Kidney (tissue), 22 donors: ENCODE measurements at places on chromosomes 12 and 14.

DNA sequence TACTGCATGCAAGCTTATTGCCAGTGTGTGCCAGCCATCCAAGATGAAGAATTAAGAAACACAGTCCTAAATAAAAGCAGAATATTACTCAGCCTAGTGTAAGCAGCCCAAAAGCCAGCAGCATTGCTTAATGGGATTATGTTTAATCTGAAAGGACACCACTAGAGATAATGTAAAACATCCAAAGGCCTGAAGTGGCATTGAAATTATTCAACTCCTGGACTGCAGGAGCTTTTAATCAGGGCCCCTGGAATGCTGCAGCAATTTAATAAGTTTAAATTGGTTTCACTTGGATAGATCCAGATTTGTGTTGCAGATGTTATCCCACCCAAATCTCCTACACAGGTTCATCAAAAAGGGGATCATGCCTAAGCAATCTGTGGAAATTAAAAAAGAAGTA, 193.0 kb downstream of the C12orf50 start:
- DNase-seq, result no peak

DNA sequence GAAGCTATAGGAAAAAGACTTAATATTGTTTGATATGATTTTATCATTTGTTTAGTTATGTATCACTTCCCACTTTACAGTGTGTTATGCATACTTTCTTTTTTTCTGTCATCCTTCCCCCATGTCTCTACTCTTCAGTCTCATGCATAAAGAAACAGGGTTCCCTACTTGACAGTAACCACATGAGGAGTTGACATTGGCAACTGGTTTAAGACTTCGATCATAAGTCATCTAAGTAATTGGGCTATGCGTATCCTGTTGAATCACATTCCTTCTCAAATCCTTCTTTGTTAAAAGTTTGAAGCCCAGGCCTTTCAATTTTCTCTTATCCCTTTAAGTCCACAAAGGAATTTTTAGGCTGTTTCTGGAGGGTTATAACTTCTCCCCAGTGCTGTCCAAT, 358.7 kb downstream of the RAD51B start:
- no peak for DNase-seq

GRCh38 chr12:2250797-2251196, 198.0 kb downstream of the CACNA1C start:
- no peak for DNase-seq

DNA sequence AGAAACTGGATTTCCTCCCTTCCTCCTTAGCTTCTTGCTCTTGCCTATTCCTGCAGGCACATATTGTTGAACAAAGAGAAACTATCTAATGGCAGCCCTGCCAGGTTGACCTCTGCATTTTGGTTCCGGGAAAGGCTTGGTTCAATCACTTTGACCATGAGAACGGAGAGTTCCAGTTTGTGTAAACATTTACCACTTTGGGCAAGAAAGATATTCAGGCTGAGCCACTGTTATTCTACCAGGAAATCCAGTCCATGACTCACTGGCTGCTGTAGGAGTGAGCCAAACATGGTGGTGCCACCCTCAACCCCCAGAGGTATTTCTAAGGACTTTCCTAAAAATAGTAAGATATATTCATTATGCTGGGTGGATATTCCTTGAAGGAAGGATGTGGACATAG, 242.2 kb upstream of the OR4E1 start:
- no peak for DNase-seq

DNA sequence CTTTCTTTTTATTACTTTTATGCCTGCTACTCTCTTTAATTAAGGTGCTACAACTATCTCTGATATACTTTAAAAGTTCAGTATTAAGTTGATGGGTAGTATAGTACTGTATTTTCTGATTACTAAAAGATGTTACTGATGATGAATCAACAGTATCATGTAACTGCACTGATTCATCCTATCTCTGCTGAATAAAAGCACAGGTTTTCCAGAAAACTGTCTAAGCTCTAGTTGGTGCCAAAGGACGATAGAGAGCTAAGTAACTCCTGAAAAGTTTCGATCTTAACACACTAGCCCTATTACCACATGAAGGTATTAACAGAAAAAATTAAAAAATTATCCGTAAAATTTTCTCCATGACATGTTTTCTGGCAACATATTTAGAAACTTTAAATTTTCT, 2.1 kb downstream of the SCAF11 start:
- DNase-seq, result no peak

- no peak for DNase-seq
Measured at GRCh38 chr12:24047326-24047725, 97.9 kb upstream of the SOX5 start.

- no peak for DNase-seq
Measured at GRCh38 chr14:64721899-64722298, 17.7 kb downstream of the PLEKHG3 start.

GRCh38 chr12:11695321-11695720, 45.8 kb downstream of the ETV6 start:
- DNase-seq, result no peak

DNA sequence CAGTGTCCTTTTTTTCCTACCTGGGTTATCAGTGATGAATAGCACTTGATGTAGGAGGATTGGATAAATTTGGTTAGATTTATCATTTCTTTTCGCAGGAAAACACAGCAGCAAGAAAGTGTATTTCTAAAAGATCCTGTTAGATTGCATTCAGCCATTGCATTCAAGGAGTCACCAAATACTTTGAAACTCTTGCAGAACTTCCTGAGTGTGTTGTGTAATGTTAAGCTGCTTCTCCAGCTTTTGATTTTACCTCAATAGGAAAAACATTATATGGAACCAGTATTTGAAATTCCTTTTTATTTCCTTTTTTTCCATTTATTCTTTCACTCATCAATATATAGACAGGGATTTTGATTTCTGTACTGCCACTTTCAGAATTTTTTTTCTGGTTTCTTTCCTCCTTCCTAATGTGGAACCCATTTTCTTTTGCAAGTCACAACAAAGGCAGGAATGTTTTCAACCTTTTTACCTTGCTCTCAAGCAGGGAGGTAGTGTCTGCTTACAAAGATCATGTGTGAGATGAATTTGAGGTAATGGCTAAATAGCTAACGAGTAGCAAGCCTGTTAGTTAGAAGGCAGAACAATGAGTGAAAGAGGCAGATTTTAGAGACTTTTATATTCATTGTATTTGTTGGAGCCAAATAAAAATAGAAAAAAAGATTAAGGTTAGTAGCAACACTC, 56.2 kb downstream of the PPHLN1 start:
- no peak for DNase-seq

DNA sequence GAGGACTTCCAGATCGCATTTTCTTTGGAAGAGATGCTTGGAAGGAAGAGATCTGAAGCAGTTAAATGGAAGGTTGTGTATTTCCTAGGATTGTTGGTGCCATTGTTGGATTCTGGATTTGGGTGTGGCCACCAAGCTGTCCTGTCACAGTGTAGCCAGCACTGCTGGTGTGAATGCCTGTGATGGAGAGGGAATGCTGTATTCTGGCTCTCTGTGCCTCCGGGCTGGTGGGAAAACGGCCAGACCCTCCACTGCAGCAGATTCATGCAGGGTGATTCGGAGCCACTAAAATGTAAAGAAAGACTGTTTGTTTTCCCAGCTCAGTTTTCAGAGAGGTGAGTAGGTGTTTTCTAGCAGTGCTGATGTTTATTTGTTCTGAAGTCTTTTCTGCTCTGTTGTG, 30.7 kb upstream of the MANSC4 start:
- DNase-seq, result no peak

DNA sequence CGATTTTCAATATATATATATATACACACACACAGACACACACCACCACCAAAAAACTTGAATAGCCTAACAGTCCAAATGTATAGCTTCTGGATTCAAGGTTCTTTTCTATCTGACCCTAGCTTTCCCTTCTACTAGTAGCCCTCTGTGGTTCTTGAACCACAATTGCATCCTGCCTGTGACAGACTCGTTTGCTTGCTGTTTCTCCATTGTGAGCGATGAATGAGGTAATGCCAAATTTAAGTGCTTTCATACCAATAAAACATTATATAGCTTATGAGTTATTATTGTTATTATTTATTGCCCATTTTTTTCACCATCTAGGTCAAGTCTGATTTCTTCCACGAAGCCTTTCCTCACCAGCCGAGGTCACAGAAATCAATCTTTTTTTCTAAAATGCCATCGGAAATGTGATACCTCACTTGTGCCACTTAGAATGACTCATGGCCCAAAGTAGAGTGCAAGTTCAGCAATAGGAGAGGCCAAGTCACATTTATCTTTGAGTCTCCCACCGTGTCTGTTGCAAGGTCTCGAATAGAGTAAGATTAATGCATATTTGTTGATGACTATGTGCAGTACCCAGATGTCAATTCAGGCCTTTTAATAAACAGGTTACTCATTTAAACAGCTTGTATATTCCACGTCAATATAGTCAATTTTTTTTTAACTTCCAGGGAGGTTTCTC, 1015.8 kb upstream of the SEL1L start:
- no peak for DNase-seq

GRCh38 chr12:93169536-93169935, 208.2 kb upstream of the NUDT4 start:
- no peak for DNase-seq

DNA sequence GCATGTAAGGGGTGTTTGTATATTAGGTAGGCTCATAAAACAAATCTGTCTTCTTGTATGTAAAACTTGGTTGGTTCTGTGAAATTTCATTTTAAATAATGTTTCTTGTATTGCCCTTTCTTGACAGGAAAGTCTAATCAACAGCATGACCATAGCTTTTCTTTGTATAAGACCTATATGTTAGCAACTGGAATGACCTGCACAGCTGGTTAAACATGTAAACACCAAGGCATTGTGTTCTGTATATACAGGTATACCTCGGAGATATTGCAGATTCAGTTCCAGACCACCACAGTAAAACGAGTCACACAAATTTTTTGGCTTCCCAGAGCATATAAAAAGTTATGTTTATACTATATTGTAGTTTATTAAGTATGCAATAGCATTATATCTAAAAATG, 183.6 kb downstream of the ERC1 start:
- no peak for DNase-seq
